ENCODE measurements at places on chromosomes 7 and 10.

DNA sequence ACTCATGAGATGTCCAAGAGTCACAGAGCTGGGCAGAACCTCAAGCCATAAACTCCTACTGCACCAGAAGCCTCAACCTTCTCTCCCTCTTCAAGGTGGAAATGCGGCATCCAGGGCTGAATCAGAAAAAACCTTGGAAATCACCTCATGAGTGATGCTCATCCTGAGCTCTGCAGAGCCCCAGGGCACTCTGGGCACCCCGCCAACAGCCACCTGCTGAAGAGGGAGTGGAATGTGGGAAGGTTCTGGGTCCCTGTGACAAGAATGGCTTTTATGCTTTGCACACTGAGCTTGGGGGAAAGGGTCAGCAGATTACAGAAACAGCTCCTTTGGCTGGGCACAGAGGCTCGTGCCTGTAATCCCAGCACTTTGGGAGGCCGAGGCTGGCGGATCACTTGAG lies 18.8 kb downstream of the NUDT1 start:
- DNase-seq: no peak

- DNase-seq: no peak
Measured at GRCh38 chr10:70619271-70620019, 16.9 kb upstream of the PRF1 start.

DNA sequence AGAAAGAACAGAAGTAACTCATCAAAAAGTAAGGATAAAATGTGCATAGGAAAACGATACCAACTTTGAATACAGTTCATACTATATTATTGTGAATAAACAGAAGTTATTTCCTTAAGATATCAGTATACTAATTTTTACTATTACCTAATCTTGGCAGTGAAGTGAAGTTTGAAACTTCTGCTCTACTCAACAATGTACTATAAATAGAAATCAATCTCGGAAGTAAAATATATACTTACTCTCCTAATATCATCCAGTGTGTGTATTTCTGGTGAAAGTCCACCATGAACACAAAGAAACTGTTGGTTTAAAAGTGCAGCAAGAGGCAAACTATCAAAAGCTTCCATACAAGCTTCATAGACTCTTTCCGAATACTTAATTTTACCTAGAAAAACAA lies 24.6 kb downstream of the PPP3CB start:
- DNase-seq: no peak

- DNase-seq: no peak
Measured at GRCh38 chr10:78634389-78634815, 434.4 kb upstream of the ZMIZ1 start.

DNA sequence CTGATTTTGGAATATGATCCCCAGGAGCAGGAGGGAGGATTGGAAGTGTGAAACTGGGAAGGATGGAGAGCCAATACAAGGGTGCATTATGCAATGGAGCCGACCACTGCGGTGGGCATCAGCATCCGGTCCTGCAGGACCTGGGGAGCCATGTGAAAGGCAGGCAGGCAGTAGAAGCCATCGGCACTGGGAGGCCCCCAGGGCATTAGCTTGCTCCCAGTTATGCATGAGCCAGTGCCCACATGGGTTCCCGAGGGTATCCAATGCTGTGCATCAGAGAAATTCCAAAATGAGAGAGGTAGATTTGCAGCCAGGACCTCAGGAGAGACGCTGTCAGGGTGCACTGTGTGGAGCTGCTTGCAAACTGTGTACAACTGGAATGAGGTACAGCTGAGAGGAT lies 8.7 kb upstream of the KCP start:
- DNase-seq: no peak

GRCh38 chr7:24951441-24951980 lies 28.5 kb downstream of the OSBPL3 start:
- DNase-seq: no peak

GRCh38 chr7:135447748-135448147 lies 62.2 kb downstream of the CNOT4 start:
- DNase-seq: no peak

GRCh38 chr10:12823328-12823727 lies 178.2 kb downstream of the CCDC3 start:
- DNase-seq: no peak

DNA sequence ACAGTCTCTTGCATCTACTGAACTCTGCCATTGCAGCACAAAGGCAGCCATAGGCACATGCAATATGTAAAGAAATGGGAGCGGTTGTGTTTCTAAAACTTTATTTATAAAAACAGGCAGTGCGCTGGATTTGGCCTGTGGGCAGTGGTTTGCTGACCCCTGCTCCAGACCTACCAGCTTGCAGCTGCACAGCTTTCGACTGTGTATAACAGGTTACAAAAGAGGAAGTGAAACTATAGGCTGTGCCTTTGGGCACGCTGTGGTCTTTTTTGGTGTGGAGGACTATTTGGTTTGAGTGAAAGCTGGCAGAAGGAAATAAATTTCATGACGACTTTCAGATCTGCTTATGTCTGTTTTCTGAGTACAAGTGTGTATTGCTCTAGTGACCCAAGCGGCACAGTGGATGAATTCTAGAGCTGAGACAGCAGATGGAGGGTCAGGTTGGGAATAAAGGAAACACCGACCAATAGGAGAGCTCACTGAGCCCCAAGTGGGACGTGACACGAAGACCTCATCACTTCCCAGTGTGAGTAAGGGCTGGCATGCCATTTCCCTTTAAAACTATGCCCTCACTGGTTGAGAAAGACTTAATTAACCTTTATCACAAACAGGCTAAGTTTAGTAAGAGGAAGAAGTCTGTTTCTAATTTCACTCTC lies 152.7 kb downstream of the ANK3 start:
- DNase-seq: peak; percentile 72

- peak; percentile 33 for DNase-seq
Measured at GRCh38 chr10:115093286-115093775, at the start of gene ATRNL1. Gene ATRNL1, plus strand, starts transcription at chr10:115093365. Its CDS starts 386 bp downstream, at chr10:115093751.

DNA sequence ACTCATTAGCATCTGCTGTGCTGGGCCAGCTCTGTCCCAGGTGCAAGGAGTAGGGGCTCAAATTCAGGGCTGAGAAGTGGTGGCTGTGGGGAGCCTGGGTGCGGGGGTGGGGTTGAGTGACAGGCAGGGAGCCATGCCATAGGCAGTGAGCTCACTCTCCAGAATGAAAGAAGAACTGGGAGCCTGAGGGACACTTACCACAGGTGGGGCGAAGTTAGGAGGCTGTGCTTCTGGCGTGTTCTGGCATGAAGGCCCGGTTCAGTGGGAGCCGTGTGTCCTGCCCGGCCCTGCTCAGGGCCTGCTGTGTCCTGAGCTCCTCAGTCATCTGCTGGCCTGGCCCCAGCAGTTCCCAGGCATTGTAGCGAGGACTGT lies 62.5 kb downstream of the MKI67 start:
- DNase-seq: peak; percentile 22

DNA sequence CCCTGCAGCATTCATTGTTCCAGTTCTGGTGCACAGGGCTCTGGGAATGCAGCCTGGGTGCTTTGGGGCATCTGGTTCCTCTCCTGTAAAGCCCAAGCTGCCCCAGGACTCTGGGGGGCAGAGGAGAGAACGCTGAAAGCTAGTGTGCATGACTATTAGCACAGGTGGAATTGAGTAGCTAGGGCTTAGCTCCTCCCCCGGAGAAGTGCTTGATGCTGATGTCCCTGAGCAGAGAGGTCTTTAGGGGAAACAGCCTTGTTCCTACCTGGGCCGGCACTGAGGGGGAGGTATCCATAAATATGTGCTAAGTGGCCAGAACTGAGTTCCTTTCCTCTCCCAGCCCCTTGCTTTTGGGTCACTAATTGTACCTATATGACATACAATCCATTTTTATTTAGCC lies 3.9 kb downstream of the ADCY1 start:
- no peak for DNase-seq

Measured in germinal center (tissue), 1 donor.